ENCODE measurements at places on chromosomes 3 and 15.

DNA sequence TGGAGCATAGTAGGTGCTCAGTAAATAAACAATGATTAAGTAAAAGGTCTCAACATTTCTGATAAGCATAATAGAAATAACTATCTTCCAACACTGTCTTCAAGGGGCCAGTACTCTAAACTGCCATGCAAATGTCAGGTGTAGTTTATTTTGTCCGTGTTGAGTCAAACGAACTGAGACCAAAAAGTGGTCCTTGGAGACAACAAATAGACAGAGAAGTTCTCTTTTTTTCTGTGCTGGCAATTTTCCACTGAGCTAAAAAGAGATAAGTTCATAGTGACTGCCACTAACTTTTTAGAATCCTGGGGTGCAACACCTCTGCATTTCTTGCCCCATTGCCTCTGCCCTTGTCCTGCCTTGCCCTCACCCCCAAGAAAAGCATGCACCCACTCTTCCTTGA lies 14.7 kb upstream of the MBNL1 start:
- no peak for DNase-seq

- no peak for DNase-seq
These were observed 78.0 kb upstream of the SLC6A6 start for GRCh38 chr3:14324224-14324944.

GRCh38 chr3:59249004-59249403 lies 199.2 kb upstream of the CFAP20DC start:
- no peak for DNase-seq

- no peak for DNase-seq
These were observed 71.2 kb downstream of the RSRC1 start for GRCh38 chr3:158181096-158181495.

- DNase-seq: no peak
These were observed at the start of gene TMEM266 for GRCh38 chr15:76059320-76060117. TMEM266 (plus strand) TSS chr15:76059985; CDS start chr15:76134264, 74,279 bp downstream.

GRCh38 chr3:164806188-164806587 lies 272.1 kb downstream of the SI start:
- DNase-seq: no peak

DNA sequence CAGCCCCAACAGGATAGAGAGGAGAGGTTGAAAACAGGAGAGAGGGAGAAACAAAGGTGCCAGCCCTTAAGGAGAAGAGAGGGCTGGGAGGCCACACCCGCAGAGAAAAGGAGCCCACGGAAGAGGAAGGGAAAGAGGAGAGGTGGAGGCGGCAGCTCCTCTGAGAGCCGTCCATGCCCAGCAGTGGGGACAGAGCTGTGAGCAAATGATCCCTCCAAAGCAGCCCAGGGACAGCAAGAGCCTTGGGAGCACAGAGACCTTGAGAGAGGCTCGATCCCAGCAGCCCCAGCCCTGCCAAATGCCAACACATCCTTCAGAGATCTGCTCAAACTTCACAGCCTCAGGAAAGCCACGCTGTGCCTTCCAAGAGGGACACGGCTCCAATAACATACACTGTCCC lies 66.7 kb upstream of the CORO2B start:
- no peak for DNase-seq

GRCh38 chr15:48265135-48265534 lies 59.0 kb downstream of the SLC12A1 start:
- no peak for DNase-seq

DNA sequence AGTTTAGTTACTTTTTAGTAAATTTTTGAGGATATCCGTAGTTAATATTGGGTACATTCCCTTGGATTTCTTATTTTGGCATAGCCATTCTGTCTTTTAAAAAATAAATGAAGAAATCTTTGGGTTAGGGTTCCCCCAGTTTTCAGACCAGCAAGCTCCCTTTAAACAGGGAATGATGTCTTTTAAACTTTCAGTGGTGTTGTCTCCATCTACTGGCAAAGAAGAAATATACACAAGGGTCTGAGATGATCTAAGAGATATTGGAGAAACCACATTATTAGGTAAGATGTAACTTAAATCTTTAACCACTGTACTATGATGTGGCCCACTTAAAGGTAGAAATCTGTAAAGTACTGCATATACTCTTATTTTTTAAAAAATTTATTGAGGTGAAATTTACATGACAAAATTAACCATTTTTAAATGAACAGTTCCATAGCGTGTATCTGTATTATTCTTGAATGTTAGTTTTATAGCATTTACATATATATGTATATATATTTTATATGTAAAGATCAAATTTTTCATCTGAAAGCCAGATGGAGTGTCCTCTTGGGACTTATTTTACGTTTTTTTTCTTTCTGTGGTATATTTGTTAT lies 35.1 kb upstream of the EIF3J start:
- DNase-seq: peak; percentile 54

DNA sequence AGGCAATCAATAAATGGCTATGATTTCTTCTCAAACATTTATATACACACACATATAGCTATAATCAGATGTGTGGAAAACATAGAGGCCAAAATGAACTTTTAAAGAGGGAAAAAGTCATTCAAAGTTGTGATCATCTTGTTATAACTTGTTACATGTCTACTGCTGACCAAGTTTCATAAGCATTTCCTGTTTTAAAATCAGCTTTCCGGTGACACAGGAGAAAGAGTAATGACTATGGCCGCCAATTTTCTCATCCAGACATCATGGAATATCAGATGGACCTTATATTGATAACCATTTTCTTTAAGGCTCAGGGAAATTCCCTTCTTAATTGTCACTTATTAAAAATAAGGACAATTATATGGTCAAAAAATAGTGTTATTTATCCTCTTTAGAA lies 71.7 kb upstream of the AGTR1 start:
- no peak for DNase-seq

- DNase-seq: no peak
These were observed 997.2 kb downstream of the TUSC7 start for GRCh38 chr3:117706756-117707155.

GRCh38 chr15:51494411-51495314 lies 127.9 kb downstream of the DMXL2 start:
- DNase-seq: no peak

DNA sequence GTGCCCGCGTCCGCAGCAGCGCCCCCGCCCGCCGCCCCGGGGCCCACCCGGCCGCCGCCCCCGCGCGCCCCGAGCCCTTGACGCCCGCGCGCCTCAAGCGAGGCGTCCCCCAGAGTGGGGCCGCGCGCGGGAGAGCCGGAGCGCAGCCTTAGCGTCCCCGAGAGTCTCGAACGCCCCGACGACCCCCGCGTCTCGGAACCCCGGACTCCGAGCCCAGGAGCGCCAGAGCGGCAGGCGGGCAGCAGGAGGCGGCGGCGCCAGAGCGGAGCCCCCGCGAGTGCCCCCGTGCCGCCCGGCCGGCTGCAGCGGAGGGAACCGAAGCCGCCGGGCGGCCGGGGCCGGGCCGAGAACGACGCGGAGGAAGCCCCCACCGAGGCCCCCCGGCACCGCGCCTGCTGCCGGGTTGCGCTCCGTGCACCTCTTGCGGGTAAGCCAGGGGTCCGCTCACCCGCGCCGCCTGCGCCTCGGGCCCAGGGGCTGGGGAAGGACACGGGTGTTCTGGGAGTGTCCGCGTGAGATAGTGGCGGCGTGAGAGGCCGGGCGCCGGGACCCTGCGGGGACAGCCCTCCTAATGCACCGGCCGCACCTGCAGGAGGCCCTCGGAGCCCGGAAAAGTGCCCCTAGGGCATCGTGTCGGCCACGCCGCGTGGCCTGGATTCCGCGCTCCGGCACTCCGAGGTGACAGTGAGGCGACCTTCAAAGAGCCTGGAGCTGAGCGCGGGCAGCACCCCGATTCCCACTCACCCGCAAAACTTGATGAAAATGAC lies 52.0 kb upstream of the ULK4 start:
- DNase-seq: no peak

DNA sequence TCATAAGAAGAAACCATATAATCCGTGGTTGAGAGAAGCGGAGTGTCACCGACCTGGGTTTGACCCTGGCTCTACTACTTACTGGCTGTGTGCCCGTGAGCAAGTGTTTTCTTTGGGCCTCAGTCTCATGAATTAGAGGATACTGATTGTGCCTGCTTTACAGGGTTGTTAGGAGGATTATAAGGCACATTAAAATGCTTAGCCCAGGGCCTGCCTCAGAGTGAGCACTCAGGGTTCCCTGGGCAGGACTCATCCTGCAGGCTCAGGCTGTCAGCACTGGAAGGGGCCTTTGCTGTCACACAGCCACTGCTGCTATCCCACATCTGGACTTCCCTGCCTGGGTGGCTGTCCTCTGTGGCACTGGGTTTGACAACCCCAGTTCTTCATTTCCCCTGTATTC lies 4.7 kb downstream of the PLA2G4F start:
- DNase-seq: no peak

- no peak for DNase-seq
These were observed 7.4 kb upstream of the IQSEC1 start for GRCh38 chr3:13080591-13080990.

DNA sequence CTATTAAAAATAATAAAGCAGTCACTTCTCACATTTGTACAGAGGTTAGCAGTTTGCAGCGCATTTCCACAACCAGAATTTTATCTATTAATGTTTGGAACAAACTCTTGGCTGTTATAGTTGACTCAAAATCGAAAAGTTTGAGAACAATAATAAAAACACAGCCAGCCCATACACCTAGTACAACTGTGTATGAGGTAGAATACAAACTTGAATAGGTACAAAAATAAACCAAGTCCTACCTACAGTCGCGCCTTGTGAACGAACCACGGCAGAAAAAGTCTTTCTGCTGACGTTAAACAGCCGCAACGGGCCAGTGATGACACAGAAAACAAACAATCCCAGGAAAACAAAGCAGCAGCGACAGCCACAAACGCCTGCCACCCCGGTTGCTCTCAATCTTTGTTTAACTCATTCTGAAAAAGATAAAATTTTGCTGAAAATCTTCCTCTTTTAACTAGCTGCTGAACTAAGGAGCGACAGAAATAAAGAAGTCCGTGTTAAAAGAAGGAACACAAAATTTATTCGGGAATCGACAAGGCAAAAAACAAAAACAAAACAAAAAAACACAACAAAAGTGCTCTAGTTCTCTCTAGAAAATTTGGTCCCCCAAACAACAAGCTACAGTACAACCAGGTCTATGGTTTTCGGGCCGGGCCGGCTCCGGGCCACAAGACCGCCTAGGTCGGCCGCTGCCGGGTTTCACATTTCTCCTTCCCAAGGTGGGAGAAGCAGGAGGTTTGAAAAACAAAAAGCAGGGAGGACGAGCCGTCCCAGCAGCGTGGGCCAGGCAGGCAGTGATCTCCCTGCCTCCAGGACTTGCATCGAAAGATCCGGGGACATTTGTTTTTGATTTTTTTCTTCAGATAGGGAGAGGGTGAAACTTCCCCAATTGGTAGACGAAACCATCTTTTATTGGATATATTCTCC lies 2.9 kb downstream of the FOXL2 start:
- no peak for DNase-seq
